ENCODE measurements at places on chromosomes 2 and 18.

DNA sequence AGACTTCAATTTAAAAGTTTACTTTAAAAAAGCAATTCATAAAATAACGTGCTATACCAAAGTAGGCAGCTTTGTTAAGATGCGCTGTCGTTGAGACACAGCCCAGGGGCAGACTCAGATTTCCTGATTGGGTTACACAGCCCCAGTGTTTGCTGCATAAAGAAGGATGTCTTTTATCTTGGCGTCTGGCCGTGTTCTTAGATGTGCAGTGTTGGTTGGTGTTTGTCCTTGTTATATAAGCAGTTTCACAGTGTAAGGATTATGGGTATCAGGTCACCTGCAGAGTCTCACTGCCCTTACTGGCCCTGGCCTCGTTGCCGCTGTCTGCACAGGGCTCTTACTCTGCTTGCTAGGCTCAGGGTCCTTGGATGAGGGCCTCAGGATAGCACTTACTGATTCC, 108.5 kb downstream of the WDSUB1 start:
- DNase-seq: no peak

DNA sequence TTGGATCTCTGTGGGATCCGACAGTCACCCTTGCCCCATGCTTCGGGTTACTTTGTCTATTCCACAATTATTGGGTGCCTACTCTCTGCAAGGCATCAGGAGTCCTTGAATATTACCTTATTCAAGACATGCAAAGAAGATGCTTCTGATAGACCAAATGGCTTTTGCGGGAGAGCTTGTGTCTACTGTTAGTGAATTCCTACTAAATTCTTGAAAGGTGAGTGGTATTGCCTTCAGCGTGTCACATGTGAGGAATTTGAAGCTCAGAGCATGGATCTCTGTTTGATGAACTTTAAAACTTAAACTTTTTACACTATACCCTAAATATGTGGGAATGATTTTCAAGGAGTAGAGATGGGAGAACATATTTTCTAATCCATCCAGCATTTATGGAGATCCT, 184.4 kb downstream of the LTBP1 start:
- DNase-seq: no peak

DNA sequence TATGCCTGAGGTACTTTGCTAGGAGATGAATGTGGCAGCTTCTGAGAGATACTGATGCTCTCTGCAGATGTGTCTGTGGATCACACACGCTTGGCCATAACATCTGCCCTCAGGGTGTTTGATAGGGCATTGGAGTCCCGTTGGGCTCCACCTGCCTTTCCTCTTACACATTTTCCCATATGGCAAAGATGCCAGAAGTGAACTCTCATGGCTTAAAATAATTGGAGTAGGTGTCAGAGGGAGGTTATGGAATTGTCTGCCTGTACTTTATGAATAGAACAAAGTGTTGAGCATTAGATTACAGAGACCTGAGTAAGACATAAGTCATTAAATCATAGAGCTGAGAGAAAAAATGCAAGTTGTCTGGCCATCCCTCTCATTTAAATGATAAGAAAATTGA, 75.3 kb upstream of the PNPT1 start:
- DNase-seq: no peak

DNA sequence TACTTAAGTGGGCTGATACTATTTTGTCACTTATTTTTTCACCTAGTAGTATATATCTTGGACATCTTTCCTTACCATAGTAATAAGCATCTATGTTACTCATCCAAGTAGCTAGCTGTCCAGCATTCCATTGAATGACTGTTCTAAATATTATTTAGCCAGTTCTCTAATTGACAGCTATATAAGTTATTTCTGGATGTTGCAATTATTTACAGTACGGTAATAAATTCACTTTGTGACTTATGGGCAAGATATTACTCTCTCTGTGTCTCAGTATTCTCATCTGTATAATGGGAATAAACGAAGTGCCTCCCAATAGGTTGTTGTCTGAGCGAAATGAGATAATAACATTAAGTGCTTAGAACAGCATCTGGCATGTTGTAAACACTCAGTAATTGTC, 46.6 kb upstream of the AGAP1 start:
- DNase-seq: no peak

GRCh38 chr2:104638190-104638858, 215.6 kb upstream of the POU3F3 start:
- no peak for DNase-seq

DNA sequence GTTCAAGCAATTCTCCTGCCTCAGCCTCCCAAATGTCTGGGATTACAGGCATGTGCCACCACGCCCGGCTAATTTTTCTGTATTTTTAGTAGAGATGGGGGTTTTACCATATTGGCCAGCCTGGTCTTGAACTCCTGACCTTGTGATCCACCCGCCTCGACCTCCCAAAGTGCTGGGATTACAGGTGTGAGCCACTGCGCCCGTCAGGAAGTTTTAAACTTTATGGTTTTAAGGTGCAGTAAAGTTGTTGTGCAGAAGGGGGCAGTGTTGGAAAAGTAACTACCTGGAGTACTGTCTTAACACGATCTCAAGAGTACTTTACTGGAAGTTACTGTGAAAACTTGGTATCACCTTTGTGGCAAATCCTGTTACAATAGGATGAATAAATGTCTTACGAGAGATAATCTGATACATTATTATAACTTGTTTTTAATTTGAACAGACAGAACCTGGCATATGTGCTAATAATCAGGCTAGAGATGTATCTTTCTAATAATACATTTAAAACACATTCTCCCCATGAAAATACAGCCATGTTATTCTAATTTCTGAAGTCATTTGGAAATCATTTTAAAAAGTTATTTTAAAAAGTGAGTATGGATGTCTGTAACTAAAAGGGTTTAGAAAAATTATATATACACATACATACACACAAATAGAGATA, 10.8 kb downstream of the SPDYA start:
- DNase-seq: peak; percentile 60

Measured in NCI-H2171 treated with DMSO at 0.1 percent for 48 hours (cell line).